Epithelial cell of umbilical artery (primary cell): ENCODE measurements at places on chromosomes 3 and 15. TPM values are rescaled to one million over a fixed set of nuclear protein-coding genes. Genes with fewer than 3 reads are reported as not detected.

The MESP1 gene
- total RNA-seq, result 0.61 and 0.65 TPM in 2 replicates

The AGBL1 gene
- total RNA-seq, result not detected in 2 replicates

The ECE2 gene
- total RNA-seq, result not detected in 2 replicates

The RASL12 gene
- total RNA-seq, result 0.32 TPM in 1 of 2 replicates, not detected in the other

The DLL4 gene
- 88.8 and 218 TPM in 2 replicates for total RNA-seq

The LMOD3 gene
- total RNA-seq, result under 0.01 TPM in 2 replicates
